ENCODE measurements at places on chromosomes 4 and X.

DNA sequence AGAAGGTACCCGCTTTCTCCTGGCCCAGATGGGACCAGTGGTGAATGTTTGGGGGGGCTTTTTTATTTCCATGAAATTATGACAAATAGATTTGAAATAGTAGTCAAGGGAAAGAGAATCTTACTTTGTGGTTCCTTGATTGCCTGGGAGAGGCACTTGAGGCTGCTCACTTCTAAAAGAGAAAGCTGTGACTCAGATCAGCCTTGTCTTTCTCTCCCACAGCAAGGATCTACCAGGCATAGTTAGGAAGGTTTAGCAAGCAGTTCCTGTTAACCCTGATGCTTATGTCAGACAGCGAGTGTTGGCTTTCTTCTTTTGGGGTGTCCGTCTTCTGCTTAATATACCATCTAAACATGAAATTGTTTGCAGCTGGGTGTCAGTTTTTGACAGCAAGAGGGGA lies 114.5 kb downstream of the TSPAN7 start:
- DNase-seq: no peak

DNA sequence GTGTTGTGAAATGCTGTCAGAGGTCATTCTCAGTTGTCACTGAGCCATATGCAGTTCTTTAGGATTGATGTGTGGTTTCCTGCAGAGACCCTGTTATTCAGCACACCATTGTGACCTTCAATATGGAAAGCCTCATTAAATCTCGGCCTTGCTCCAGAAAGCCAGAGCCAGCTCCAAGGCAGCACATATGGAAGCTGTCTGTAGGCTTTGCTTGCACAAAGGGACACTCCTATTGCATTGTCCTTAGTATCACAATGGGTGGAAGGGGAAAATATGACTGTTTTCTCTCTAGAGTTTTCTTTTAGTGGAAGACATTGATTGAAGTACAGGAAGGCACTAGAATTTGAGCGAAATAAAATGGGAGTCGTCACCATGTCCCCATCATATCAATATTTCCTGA lies 179.0 kb downstream of the CEP135 start:
- DNase-seq: no peak

- no peak for DNase-seq
Measured at GRCh38 chr4:14111730-14112181, 484.2 kb upstream of the BOD1L1 start.

- no peak for DNase-seq
Measured at GRCh38 chr4:77930154-77930639, 67.6 kb downstream of the MRPL1 start.

DNA sequence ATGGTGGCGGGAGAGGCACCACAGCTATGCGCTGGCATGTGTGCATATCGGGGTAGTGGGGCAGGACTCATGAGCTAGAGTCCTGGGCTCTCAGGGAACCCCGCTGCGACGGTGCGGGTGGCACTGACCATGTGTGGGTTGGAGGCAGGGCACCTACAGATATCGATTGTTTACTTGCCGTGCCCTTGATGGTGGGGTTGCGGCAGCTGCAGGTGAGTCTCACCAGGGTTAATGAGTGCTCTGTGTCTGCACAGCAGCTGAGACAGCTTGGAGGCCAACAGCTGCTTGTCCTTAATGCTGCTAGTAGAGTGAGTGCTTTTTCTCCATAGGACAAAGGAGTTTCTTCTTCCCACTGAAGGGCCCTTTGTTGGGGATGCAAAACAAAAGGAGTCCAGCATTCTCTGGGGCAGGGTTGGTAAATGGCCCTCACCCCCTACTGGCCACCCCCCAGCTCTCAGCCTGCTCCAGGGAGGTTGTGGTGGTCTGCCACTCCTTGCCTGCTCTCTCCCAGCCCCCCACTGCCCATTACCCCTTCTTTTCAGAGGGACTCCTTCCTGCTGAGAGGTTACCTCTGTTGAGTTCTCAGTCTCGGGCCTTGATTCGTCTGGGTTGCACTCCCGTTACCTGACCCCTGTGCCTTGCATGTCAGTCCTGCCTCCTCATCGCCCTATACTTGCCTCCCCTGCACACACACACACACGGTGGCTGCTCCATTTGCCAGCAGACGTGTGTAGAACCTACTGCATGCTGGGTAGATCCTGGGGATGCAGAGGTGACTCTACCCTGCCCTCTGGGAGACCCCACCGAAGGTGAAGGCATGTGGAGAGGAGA lies 52.8 kb downstream of the TBC1D14 start:
- no peak for DNase-seq

DNA sequence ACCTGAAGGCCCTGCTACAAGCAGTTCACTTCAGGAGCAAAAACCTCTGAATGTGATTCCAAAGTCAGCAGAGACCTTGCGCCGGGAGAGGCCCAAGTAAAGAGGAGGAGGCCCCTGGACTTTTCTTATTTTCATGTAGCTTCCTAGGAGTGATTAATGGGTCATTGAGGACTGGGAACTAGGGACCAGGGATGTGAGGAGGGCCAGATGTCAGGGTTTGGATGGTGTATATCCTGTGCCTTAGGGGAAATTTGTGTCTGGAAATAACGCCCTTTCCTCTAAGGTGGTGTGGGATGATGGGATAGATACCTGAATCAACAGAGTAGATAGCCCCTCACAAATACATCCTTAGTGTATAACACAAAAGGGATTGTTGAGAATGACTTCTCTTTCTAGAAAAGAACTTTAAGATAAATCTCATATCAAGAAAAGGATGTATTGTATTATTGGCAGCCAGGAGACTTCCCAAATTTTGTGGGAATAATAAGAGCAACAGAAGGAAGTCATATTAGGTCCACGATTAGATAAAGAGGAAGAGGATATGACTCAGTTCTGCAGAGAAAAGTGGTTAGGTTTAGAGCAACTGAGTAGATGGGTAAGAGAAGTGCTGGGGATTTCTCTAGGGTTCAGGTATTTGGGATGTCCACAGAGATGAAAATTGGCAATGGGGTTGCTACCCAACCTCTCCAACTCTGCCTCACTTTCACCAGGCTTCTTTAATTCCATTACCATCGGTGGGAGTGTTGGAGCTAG lies 1.1 kb downstream of the ITGB1BP2 start:
- DNase-seq: no peak

DNA sequence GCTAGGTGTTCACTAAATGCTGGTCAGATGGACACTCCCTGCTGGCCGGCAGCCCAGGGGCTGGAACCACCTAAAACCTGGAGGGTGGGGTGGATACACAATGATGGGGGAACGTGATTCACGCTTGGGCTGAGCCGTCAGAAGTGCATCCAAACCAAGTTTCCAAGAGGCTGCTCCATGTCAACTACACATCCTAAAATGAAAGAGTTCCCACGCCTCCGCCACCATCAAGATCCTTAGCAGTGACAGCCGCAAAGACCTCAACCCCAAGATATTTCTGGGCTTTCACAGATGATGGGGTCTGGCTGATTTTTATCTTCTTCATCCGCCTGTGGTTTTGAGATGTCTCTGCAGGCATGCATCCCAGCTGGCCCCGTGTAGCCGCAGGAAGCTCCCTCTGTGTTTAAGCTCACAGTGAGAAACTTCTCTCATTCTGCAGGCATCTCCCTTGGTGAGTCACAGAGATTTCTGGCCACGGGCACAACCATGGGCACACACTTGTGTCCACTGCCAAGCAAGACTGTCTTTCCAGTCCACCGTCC lies 84.4 kb downstream of the HTRA3 start:
- no peak for DNase-seq

GRCh38 chr4:955931-956381 lies 17.4 kb downstream of the DGKQ start:
- no peak for DNase-seq

GRCh38 chr4:174318829-174319764 lies 35.4 kb downstream of the CEP44 start:
- no peak for DNase-seq

GRCh38 chr4:86595426-86595805 lies 1.3 kb downstream of the PTPN13 start:
- DNase-seq: no peak

DNA sequence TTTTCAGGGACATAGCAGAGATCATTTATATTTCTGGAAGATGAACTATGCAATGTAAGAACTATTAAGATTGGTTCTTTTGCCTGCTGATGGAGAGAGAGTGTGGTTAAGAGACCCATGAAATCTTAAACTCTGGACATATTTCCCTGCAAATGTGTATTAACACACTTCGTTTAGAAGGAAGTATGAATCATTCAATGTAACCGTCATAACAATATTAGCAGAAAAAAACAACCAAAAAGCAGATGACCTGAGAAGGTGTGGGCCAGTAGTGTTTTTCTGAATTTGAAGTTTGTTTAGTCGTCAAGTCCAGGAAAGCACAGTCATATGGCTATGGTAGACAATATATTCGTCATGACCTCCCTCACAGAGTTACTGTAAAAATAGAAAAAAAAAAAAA lies 2.5 kb upstream of the TMPRSS11D start:
- DNase-seq: no peak

GRCh38 chr4:2363951-2364653 lies 54.3 kb downstream of the ZFYVE28 start:
- DNase-seq: no peak

DNA sequence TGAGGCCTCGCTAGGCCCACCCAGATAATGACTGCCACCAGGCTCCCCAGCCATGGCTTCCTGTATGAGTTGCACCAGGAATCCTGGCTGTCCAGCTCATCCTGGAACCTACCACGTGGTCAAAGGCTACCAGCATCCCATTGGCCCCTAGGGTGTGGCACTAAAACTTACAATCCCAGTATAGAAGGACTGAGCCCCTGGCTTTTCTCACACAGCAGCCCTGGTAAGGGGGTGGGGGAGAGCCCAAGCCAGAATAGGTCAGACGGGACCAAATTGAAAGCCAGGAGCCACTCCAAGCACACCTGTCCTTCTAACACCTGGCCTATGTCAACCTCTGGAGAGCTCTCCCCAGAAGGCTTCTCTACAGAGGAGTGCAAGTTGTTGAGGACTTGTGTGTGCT lies 269.3 kb upstream of the AGTR2 start:
- no peak for DNase-seq

DNA sequence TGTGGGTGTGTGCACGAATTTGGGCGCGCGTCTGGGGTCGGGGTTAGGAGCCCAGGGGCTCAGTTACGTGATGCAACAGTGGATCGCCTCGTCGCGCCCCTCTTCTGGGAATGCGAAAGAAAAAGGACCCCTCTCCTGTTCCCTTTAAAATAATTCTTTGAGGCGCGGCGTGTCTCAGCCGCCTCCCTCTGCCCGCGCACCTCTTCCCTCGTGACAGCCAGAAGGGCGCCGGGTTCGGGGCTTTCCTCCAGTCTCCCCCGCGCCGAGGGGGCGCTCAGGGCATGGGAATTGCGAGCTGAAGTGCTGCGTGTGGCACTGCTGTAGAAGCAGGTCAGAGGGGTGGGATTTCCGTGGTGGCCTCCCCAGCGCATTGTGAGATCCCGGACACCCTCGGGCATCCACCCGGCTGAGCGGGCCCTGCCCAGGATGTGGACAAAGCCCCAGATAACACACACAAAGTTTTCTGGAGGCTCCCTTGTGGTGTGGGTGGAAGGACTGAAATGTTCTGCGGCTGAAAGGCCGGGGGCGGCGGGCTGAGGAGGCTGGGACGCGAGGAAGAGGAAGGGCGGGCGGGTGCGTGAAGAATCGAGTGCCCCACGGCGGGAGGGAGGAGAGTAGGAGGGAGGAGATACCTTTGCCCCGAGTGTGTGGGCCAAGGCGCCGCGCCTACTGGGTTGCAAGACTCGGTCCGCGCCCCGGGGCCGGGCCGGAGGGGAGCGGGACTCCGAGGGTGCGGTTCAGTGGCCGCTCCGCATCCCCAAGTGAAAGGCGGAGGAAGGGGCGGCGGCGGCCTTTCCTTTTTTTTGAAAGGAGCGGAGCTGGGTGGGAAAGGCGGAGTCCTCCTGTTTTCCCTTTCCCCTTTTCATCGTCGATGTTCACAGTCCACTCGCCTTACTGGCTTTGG lies 752 bp downstream of the SEPTIN11 start:
- peak; percentile 10 for DNase-seq

DNA sequence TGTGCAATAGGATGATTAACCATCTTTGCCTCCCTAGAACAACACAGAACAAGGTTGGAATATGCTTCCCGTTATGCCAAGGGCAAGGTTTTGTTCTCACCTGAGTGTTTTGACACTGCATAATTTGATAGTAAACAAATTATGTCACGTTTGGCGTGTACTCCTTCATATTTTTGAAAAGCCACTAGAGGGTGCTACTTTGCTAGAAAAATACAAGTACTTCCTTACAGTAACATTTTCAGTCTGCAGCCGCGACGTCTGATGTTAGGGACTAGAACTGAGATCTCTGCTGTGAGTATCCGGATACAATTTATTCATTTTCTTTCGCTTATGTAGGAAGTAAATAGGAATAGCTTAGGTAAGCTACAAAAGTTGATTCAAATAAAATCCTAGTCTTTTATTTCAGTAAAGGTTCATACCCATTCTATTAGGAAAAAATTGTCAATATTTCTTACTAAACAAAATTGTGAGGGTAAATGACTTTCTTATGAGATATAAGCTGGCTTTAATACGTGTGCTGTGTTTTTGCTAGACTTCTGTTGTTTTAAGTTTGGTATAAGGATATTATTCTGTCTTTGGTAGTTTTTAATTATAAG lies 181.1 kb upstream of the WDFY3 start:
- no peak for DNase-seq

GRCh38 chr4:1512738-1513660 lies 106.8 kb upstream of the NKX1-1 start:
- peak; percentile 77 for DNase-seq

DNA sequence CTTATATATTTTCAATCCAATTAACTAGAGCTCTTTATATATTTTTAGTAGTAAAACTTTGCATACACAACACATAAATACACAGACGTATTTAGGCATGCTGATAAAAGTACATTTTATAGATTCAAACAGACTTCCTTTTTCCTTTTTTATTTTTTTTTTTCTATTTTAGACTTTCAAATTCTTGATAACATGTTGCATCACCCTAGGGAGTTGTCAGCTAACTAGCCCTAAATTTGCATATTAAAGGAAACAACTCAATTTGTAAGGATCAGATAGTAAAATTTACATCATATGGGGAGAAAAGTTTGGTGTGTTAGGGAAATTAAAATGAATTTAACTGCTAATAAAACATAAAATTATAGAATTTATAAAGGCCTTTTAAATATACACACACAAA lies 47.4 kb upstream of the APOOL start:
- DNase-seq: no peak

- DNase-seq: no peak
Measured at GRCh38 chr4:140806163-140806562, 50.0 kb upstream of the TBC1D9 start.

DNA sequence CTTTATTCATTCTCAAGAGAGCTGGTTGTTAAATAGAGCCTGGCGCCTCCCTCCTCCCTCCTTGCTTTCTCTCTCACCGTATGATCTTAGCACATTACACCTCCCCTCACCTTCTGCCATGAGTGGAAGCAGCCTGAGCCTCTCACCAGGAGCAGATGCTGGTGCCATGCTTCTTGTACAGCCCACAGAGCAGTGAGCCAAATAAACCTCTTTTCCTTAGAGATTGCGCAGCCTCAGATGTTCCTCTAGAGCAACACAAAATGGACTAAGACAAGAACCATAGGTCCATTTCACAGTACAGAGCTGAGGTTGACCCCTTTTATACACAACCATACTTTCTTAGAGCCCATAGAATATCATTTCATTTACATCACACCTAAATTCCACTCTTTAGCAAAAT lies 10.1 kb upstream of the TMEM144 start:
- DNase-seq: no peak

- no peak for DNase-seq
Measured at GRCh38 chr4:138114434-138114833, 127.7 kb downstream of the SLC7A11 start.

GRCh38 chr4:166839615-166840251 lies 394.6 kb downstream of the SPOCK3 start:
- DNase-seq: no peak
